OCI-LY7 (cell line): ENCODE measurements at places on chromosomes 5 and 9.
A peak's percentile ranks its signal among the peaks of the same experiment; 100 is the strongest.

GRCh38 chr5:137268646-137269045 is 230.5 kb downstream of the SPOCK1 start:
- DNase-seq = no peak

DNA sequence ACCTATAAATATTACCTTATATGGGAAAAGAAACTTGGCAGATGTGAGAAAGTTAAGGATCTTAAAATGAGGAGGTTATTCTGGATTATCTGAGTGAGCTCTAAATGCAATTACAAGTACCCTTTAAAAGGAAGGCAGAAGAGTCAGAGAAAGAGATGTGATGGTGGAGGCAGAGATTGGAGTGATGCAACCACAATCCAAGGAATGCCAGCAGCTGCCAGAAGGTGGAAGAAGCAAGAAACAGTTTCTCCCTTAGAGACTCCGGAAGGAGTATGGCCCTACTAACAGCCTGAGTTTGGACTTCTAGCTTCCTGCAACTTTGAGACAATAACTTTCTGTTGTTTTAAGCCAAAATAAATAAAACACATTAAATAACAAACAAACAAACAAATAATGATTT is 108.7 kb upstream of the PRLR start:
- DNase-seq = no peak

GRCh38 chr5:181261320-181262049 is 542 bp upstream of the TRIM52 start:
- DNase-seq = peak; percentile 82

DNA sequence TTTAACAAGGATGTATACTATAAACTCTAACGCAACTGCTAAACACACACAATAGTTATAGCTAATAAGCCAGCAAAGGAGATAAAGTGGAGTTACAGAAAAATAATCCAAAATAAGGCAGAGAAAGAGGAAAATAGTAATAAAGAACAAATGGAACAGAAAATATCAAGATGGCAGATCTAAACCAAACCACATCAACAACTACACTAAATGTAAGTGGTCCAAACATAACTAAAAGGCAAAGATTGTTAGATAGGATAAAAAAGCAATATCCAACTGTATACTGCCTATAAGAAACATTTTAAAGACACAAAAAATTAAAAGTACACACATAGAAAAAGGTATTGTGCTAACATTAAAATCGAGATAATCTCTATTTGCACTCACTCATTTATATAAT is 5.6 kb upstream of the COL23A1 start:
- no peak for DNase-seq

DNA sequence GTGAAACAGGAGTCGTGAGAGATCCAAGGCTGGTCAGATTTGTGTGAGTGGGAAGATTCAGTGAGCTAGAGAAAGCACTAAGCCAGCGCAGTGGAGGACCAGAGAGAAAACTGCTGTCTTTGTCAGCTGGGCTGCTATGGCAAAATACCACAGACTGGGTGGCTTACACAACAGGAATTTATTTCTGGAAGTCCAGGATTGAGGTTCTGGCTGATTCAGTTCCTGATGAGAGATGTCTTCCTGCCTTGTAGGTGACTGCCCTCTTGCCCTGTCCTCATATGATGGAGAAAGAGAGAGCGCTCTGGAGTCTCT is 24.2 kb upstream of the ANKRD33B start:
- DNase-seq = no peak

GRCh38 chr9:130185490-130186031 is 13.4 kb downstream of the NCS1 start:
- DNase-seq = no peak
